GM12878 (cell line): ENCODE measurements at places on chromosomes 7 and 10. TPM values are rescaled to one million over a fixed set of nuclear protein-coding genes. Genes with fewer than 3 reads are reported as not detected.

DNA sequence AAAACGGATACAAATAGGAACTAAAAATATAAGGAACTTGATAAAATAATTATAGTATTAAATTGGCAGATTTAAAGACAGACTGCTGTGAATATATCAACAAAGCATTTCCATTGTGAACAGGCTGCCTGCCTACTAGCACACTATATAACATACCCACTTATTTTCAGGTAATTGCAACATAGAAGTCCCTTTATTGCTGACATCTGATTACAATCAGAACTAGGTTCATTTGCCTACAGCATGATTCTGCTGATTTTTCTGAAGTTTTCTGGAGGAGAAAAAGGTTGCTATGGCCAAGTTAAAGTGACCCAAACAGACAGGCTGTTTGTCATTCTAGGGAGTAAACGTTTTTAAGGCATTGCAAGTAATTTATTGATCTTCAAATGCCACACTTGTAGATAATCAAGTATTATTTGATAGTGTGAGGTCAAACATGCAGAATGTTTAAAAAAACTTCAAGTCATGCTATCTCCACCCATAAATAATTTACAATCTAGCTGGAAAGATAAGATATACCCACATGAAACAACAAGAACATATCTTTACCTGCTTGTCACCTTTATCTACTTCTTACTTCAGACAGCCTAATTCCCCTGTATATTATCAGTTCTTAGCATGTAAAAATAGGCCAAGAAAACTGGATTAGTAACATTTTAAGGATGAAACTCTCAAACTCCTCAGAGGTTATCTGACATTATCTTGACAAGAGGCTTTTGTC lies 40.5 kb downstream of the MTPN start:
- DNase-seq: no peak

DNA sequence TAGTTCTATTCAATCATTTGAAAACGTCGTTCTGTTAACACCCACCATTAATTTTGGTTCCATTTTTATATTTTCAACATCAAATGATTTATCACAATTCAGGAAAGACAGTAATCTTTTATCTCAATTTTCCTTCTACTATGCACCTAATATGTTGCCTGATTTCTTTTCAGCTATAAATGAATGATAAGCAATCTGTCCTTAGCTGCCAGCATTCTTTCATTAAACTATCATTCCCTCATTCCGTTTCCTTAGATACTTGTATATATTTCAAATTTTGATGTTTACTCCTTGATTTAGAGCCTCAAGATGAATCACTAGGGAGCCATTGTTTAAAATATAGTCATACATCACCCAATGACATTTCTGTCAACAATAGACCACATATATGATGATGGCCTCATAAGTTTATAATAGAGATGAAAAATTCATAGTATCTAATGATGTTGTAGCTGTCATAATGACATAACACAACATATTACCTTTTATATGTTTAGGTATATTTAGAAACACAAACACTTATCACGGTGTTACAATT lies 661.7 kb downstream of the IPMK start:
- no peak for DNase-seq

GRCh38 chr10:26481914-26482550 lies 43.9 kb downstream of the APBB1IP start:
- no peak for DNase-seq

DNA sequence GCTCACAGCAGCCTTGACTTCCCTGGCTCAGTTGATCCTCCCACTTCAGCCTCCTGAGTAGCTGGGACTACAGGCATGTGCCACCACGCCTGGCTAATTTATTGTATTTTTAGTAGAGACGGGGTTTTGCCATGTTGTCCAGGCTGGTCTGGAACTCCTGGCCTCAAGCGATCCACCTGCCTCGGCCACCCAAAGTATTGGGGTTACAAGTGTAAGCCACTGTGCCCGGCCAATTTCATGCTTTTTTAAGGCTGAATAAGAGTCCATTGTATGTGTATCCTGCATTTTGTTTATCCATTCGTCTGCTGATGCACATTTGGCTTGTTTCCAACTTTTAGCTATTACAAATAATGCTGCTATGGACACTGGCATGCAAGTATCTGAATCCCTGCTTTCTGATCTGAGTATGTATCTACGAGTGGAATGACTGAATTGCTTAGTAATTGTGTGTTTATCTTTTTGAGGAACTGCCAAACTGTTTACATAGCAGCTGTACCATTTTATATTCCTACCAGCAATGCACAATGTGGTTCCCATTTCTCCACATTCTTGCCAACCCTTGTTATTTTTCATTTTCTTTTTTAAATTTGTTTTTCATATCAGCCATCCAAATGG lies 37.3 kb upstream of the TPST1 start:
- no peak for DNase-seq

DNA sequence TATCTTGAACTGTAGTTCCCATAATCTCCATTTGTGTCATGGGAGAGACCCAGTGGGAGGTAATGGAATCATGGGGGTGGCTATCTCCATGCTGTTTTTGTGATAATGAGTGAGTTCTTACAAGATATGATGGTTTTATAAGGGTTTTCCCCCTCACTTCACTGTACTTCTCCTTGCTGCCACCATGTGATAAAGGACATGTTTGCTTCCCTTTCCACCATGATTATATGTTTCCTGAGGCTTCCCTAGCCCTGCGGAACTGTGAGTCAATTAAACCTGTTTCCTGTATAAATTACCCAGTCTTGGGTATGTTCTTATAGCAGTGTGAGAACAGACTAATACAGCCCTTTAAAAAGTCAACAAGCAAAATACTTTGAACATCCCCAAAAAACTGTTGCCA lies 427.7 kb downstream of the HTR7 start:
- DNase-seq: no peak

DNA sequence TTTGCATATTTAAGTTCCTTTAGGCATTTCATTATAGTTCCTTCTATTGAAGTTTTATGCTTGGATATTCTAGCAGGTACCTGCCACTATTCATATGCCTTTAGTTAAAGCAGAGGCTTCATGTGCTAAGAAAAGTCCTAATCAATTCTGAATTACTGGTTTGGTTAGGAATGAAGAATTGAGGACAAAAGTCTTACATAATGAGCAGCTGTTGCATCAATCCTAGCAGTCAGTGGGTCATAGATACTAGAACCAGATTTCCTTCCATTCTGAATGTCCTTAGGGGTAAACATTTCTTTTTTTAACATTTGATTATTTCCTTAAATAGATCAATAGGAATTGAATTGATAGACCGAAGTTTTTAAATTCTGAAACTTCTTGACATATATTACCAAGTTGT lies 59.2 kb downstream of the CDK13 start:
- DNase-seq: no peak

GRCh38 chr10:72953687-72954086 lies 919 bp downstream of the PLA2G12B start:
- DNase-seq: no peak

- no peak for DNase-seq
Observed at GRCh38 chr7:232410-233248, 40.3 kb downstream of the FAM20C start.

DNA sequence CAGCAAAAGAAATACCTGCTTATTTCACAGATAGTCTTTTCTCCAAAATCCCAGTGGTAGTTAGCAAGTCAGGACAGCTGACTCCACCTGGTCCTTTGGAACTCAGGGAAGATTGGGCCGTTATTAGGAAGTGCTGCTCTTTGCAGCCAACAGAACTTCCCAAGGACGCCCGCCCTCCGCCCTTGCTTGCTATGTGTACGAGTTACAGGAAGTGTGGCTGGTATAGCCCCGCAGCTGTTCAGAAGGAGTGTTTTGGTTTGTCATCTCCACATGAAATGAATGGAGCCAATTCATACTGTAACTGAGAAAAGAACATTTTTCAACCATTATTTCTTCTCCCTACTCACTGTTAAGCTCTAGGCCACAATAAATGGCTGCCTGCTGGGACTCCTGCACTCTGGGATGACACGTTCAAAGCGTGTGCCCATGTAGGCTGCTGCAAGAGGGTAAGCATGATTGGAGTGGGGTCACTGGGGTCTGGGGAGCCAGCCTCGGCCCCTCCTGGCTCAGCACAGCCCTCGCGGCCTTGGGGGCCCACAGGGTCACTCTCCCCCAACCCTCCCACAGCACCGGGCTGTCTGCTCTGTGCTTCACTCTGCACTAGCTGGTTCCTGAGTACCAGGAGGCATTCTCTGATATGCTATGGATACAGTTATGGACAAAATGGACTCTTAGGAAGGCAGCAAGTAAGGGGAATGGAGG lies 244.0 kb downstream of the EBF3 start:
- no peak for DNase-seq

DNA sequence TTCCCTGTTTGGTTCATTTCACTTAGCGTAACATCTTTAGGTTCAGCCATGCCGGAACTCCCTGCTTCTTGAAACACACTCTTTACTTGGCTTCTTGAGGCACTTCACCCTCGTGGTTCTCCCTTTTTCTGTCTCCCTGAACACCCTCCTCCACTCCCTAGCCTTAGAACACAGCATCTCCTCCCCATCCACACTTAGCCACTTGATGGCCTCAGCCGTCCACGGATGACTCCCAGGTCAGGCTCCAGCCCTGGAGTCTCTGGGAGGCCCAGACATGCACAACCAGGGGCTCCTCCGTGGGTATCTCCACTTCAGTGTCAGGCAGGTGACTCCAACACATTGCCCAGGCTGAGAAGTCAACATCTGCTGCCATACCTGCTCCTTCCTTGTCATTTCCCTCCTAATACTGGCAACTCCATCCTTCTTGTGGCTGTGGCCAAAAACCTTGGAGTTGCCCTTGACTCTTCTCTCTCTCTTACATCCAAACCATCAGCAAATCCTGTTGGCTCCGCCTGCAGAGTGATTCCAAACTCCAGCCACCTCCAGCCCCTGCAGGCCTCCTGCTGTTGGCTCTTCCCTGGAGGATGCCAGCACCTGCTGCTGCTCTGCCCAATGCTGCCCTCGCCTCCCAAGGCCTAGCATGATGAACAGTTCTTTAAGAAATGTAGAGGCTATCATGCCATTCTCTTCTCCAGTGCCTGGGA lies 8.4 kb upstream of the INMT start:
- no peak for DNase-seq

- DNase-seq: no peak
Observed at GRCh38 chr7:127782654-127783559, 130.9 kb downstream of the SND1 start.

- DNase-seq: no peak
Observed at GRCh38 chr10:5416981-5417380, 4.6 kb downstream of the NET1 start.

DNA sequence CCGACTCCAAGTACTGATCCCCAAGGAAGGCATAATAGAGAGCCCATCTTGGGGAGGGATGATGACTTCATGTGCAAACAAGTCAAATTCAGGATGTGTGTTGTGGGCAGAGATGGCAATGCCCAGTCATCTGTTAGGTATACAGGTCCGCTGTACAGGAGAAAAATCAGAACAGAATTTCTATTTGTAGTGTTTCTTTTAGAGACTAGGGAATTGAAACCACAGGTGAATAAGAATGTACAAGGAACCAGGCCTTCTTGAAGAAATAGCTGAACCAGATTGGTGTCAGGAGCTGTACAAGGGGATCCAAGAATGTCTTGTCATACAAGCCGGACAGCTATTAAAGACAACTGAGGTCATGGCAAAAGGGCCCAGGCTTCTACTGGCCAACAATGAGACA lies 147.9 kb downstream of the PFKFB3 start:
- no peak for DNase-seq

DNA sequence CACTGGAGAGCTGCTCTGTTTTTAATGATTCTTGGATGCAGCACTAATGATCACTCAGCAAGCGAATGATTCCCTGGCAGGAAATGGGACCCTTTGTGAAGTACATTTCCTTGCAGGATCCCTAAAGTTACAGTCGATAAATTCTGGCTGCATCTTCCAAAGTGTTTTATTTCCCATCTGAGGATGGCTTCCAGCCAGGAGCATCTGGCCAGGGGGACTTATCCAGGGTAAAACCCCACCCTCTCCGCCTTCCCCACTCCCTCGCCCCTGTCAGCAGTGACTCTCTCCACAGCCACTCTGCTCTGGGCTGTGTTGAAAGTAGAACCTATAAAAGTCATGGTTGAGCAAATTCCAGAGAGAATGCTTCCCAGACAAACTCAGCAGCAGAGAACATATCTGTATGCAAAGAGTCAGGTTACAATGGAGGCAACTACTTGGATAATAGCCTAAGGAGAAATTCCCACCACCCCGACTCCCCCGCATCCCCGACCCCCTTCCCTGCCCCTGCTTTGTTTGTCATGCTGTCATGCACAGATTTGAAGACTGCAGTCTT lies 111.0 kb upstream of the ANLN start:
- no peak for DNase-seq

- no peak for DNase-seq
Observed at GRCh38 chr7:33517191-33517590, 387.8 kb downstream of the BBS9 start.

GRCh38 chr7:143043391-143043790 lies 8.8 kb upstream of the OR6V1 start:
- no peak for DNase-seq

DNA sequence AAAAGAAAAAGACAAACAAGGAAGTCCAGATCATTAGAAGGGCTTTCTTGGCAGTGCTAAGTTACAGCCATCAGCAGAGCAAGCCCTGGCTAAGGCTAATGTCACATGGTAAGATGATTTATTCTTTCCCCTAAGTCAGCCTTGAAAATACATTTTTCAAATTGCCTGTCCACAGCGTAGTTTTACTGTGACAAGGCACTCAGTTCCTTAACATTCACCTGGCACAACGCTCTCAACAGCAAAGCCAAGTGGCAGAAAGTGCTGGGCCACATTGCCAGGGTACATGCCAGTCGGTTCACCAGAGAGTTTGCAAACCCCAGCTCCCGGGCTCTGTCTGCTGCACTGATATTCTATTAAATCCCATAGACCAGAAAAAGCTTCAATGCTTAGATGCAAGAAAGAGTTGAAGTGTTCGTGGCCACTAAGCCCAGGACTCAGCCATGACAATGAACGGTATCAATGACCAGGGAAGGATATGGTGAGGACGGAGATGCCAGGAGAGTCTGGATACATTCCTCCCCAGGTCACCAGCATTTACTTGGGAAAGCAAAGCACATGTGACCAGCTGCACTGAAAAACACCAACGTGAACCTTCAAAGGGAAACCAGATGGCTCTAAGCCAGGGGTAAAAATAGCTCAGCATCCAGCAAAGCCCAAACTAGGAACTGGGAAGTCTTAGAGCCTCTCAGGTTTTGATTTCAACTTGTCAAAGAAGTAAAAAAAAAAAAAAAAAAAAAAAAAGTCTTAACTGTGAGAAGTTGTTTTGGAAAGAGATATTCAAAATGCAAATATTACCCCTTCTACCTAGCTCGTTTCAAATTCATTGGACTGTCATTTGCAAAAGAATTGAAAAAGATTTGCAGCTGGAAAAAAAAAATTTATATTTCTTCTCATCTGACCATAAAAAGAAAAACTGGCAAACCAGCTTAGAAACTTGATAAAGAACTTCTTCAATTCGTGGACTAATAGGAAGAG lies 23.9 kb upstream of the MPP7 start:
- DNase-seq: no peak

- DNase-seq: no peak
Observed at GRCh38 chr10:102633848-102634247, 10.4 kb upstream of the TRIM8 start.

Gene CALHM3
- polyA plus RNA-seq: 0.09 and 0.13 TPM in 2 replicates

Gene ZP3
- polyA plus RNA-seq: 1.6 and 1.7 TPM in 2 replicates

Gene SPDYE9
- 1.2 and 1.8 TPM in 2 replicates for polyA plus RNA-seq

Gene TMEM273
- polyA plus RNA-seq: 12.2 and 12.6 TPM in 2 replicates

Gene MBL2
- polyA plus RNA-seq: not detected in 2 replicates

Gene TMEM26
- not detected in 2 replicates for polyA plus RNA-seq

Gene RET
- polyA plus RNA-seq: not detected in 2 replicates

Gene LRRC4
- 0.15 TPM in 1 of 2 replicates, not detected in the other for polyA plus RNA-seq

Gene DLX6
- not detected in 2 replicates for polyA plus RNA-seq
